HAP-1 (cell line): ENCODE measurements at places on chromosomes 3 and 15.

GRCh38 chr3:169563775-169564059 is 99.8 kb downstream of the MECOM start:
- DNase-seq, result no peak

DNA sequence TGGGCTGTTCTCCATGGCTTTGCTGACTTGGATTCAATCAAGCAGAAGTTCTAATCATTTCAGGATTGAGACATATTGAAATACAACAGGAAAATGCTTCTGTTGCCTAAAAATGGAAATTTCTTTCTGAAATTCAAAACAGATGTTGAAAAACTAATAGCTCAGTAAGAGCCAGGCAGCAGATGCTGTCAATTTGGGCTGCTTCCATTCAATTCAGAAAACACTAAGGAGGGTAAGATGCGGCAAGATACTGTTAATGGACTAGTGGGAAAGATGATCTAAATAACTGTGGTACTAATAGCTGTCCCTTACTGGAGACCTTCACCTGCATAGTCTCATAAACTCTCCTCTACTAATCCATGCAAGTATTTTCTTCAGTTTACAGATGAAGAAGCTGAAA is 53.5 kb downstream of the DGKG start:
- DNase-seq, result no peak

- peak; percentile 59 for DNase-seq
Measured at GRCh38 chr15:71219645-71220044, 104.4 kb downstream of the THSD4 start.

DNA sequence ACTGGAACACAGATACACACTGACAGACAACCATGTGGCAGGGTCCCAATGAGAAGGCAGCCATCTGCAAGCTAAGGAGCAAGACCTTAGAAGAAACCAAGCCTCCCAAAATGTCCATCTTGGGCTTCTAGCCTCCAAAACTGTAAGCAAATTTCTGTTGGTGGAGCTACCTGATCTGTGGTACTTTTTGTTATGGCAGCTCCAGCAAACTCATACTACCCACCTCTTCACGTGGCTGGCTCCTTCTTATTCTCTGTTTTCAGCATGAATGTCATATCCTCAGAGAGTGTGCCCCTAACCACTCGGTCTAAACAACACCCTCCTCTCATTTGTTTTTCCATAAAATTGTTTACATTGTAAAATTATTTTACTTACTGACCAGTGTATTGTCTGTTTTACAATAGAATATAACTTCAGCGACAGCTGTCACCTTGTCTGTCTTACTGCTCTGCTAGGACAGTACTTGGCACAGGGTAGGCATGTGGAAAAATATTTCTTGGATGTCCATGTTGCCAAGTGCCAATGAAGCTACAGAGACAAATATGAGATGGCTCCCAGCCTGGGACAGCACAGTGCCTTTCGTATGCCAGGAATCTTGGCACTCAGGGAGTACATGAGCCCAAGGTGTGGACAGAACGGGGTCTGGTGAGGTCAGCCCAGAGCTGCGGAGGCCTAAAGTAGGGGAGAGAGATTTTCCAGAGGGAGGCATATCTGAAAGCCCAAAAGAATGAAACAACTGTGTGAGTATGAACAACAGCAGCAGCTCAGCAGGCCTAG is 17.4 kb upstream of the SLC25A36 start:
- no peak for DNase-seq

DNA sequence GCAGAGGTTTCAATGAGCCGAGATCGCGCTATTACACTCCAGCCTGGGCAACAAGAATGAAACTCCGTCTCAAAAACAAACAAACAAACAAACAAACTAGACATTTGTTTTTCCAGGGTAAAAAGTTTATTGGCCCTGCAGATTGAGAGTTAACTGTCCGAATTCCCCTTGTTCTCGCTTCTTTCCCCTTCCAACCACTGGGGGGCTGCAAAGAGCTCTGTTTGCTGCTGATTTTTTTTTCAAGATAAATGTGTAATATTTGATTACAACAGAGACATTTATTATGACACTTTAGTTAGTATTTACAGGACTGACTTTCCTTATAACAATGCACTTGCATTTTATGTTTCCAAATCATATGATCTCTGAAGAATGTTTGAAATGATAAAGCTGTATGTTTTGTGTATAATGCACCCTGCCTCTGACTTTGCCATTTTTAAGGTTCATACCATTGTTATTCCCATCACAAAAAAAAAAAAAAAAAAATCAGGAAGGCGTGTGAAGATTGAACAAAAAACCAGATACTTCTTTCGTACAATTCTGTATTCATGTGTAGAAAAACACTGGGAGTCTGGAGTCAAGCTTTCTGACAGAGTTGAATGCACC is 2.8 kb downstream of the CLSTN2 start:
- peak; percentile 56 for DNase-seq

DNA sequence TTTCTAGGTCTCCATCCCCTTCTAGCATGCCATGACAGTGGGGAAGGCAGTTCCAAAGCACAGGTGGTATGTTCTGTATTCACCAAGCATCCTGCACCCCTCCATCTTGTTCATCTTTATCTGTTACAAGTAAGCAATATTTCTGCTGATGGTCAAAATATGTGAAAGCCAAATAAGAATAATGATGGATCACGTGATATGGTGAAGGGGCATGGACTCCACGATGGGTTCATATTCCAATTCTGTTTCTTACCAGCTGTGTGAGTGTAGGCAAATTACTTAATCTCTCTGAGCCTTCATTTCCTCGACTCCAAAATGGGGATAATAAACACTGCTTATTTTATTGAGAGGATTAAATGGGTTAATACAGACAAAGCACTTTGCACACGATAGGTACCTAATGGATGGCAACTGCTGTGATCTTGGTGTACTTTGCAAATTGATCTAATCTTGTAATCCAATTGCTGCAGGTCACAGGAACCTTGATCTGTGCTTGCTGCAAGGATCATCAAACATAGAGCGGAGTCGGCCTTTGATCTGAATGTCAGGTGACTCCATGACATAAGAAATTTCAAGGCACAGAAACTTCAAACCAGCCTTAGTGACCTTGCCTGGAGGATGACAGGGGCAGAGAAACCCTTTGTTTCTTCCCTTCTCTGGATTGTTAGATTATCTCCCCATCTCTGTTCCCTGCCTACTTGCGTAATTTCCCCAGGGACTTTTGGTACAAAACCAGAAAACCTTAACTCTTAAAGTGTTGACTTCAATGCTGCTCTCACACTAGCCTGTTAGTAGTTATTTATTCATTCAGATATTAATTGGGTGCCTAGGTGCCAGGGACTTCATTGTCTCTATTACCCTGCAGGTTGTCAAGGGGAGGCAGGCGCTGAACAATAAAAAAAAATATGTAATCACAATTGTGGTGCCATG is 25.8 kb downstream of the SIAH2 start:
- no peak for DNase-seq

- no peak for DNase-seq
Measured at GRCh38 chr3:102290241-102290640, 144.6 kb upstream of the ZPLD1 start.

GRCh38 chr3:23484386-23484785 is 281.3 kb downstream of the UBE2E2 start:
- DNase-seq, result no peak

DNA sequence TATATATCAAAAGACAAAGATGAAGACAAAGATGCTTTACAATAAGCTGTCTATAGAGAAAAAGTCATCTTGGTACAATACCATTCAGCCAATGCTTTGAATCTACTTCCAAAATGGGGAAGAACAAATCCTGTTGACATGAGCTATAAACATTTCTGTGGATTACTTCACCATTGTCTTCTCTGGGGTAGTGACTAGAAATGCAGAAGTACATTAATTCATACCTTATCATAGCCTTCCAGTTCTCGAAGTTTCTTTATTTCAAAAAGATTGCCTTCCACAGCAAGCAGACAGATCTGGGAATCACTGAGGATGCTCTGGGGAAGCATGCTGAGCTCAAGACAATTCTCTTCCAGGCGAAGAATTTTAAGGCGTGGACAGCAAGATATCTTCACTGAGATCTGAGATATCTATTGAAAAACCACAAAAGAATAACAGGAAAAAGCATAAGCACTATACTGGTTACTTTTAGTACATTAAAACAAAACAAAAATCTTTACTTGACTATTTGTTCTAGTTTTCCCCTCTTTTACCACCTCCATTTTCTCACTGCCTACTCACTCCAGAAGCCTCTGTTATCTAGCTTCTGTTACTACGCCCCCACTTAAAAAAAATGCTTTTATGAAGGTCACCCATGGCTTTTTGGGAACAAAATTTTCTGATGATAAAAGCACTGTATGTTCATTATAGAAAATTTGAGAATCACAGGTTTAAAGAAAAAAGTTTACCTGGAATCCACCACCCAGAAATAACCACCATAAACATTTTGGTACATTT is 3.6 kb downstream of the LRRC57 start:
- DNase-seq, result no peak

DNA sequence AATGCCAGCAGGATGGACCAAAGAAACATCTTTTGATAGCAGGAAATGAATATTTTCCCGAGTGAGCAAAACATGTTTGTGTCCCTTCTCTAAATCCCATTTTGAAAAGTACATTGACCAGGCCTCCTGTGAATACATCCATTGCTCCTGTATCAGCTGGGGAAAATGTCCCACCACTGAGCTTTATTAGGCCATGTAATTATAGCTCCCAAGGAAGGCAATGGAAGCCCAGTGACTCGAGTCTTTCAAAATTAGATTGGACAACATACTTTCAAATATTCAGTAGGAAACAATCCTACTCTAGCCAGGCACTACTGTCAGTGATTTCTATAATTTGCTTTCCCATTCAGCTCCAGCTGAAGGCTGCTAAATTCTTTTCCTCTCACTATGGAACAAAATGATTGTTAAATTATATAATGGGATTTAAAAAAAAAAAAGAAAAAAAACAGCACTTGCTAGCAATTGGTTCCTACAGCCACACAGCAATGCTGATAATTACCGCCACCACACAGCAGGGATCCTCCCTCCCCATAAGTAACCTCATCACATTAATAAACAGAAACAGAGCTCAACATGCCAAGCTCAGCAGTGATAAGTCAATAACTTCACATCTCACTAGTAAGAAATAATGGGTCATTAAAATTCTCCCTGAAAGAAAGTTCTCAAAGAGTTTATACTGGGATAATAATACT is 172.4 kb upstream of the SLC2A2 start:
- DNase-seq, result no peak

GRCh38 chr3:195900436-195901355 is 7.7 kb downstream of the TNK2 start:
- no peak for DNase-seq

GRCh38 chr3:2484162-2485026 is 385.7 kb downstream of the CNTN4 start:
- DNase-seq, result no peak

DNA sequence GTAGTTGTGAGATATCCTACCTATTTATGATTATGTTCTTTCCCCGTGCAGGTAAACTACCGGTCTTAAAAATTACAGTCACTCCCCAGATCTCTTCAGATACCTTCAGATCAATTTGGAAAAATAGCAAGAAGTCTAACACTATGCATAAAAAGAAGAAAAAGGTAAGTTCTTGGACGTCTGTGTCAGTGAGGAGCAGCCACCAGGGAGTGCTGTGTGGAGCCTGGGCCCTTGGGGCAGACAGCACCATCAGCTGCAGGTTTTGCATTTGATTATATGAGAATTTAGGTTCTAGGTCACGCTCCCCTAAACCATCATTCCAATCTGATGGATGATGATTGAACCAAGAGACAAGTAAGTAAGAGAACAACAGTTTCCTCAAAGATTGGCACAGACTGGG is 8.9 kb upstream of the RNF7 start:
- DNase-seq, result no peak

GRCh38 chr15:32105258-32106241 is 75.2 kb downstream of the CHRNA7 start:
- DNase-seq, result no peak

DNA sequence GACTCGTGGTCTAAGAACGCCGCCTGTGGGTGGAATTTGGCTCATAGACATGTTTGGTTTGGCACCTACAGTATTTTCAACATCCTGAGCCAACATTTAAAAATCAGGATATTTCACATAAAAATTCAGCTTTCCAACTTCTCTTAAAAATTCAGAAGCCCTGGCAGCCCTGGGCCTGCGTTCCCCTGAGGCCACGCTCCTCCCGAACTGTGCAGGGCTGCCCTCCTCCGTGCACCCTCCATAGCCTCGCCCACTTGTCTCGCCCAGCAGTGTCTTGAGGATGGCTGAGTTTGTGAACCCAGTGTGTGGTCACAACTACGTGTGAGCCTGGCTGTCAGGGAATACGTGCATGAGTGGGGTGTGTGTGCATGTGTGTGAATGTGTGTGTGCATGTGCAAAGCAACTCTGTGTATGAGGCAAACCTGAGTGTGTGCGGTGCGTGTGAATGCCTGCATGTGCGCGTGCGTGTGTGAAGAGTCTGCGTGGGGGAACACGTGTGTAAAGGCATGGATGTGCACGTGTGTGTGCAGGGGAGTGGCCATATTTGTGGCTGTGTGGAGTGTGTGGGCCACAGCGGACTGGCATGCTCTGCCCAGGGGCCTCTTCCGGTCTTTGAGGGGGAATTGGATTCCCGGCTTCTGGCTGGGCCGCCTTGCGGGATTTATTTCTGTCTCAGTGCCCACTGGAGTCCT is 30.9 kb downstream of the PTH1R start:
- no peak for DNase-seq

GRCh38 chr3:182735672-182736071 is 57.6 kb upstream of the ATP11B start:
- DNase-seq, result no peak

- DNase-seq, result peak; percentile 30
Measured at GRCh38 chr15:95291898-95292472, 1038.5 kb upstream of the NR2F2 start.

DNA sequence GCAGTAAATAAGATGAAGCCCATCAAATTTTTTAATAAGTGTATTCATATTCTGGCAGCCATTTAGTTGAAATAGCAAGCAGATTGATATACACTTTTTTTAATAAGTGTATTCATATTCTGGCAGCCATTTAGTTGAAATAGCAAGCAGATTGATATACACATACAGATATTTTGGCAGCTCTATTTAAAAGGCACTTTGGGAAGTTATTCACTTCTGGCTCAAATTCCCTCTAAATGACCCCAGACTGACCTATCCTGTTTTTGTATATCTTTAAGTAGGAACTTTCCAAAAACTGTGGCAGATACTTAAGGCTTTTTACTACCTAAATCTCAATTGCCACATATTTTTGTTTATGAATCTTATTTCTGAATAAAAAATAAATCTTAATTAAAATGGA is 122.3 kb downstream of the PLD1 start:
- no peak for DNase-seq

DNA sequence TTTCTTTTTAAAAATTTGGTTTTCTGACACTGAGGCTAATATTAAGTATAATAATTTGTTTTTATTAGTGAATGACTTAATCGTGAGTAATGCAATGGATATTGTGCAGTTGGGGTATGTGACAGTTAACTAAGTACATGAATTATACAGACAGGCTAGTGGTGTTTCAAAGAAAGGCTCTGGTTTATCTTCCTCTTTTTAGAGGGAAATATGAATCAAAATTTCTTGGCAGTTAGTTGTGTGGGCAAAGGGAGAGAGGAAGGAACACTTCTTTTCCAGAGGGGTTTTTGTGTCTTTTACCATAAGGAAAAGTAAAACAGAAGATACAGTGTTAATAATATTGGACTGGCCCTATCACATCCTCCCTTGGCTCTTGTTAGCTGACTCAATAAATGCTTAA is 2.7 kb downstream of the ZNF654 start:
- DNase-seq, result no peak

- no peak for DNase-seq
Measured at GRCh38 chr3:53215816-53216215, 40.0 kb downstream of the TKT start.
